ENCODE measurements at places on chromosomes 2 and 18.

DNA sequence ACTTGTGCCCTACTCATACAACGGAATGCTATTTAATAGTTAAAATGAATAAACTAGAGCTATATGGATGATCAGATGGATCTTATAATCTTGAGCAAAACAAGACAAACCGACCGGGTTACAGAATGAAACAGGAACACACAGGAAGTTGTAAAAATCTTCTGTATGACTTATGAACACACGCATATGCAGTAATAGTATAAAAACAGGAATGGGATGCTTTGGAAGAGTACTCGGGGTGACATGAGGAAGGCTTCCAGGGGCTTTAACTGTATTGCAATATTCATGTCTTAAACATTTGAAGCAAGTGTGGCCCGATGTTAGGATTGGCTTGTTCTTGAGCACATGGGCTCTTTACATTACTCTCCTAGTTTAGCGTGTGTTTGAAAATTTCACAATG lies 14.9 kb upstream of the E2F6 start:
- DNase-seq, result no peak

- DNase-seq, result no peak
Observed at GRCh38 chr2:163878718-163879117, 142.9 kb upstream of the FIGN start.

GRCh38 chr2:68390586-68390985 lies 25.5 kb downstream of the PLEK start:
- no peak for DNase-seq

DNA sequence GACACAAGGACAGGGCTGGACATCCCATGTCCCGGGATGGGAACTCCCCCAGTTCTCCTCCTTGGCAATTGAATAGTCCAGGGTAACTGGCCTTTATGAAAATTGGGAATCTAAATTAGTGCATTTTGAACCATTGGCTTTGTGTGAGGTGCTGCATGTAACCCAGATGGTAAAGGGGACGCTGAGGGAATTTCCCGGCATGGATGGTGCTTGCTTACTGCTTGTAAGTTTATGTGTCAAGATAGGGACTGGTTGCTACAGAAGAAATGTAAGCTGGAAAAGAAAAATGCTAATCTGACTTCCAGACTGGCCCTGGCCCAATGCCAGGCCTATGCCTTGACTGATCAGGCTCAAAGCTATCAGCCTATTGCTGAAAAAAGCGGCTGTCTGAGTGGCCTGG lies 1096.7 kb upstream of the DDX18 start:
- DNase-seq, result no peak

All from activated CD4-positive, alpha-beta T cell treated with anti-CD3 and anti-CD28 coated beads, Interleukin-2, Interleukin-4, amounts not matched to agents 100 ng/mL and 50 ng/mL, durations not matched to agents 16 hours and 8 hours (primary cell).